ENCODE measurements at places on chromosomes 7 and 10.

GRCh38 chr10:46549171-46550075 is 7.0 kb downstream of the GPRIN2 start:
- DNase-seq: no peak

GRCh38 chr7:151342811-151343210 is 1.2 kb downstream of the NUB1 start:
- no peak for DNase-seq

GRCh38 chr7:64562626-64563278 is at the start of gene ZNF680:
ZNF680 (minus strand) TSS chr7:64563071; CDS start chr7:64562954, 117 bp downstream.
- peak; percentile 87 for DNase-seq

DNA sequence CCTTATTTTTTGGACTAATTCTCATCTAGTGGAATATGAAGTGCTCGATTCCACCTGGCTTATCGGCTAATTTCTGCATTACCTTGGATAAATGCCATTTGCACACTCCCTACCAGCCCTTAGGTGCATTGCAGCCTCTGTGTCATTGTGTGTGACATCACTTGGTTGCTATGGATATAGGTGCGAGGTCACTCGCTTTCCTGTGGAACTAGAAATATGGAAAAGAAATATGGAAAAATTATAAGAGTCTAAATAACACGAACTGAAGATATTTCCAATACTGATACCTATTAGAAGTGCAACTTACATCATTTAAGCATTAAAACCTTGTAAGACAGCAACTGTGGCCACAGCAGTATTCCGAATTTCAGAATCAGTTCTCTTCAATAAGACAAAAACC is 2.0 kb downstream of the YWHAG start:
- no peak for DNase-seq

DNA sequence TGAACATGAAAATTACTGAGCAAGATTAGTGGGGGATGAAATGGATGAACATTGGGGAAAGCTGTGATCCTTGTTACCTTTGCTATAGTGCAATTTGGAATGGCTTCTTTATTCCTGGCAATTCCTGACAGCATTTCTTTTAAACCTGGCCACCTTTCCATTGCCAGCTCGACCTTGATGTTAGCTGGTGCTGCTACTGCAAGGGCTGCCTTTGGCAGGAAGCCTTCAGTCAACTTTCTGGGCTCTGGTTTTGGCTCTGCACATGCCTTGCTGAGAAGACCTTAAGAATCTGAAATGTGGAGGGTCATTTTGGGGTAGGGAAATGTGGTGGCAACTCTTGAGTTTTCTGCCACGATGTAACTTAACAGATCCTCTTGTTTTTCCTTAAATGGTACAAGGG is 64.7 kb downstream of the KAT6B start:
- DNase-seq: no peak

GRCh38 chr7:65820287-65820950 is 52.5 kb upstream of the VKORC1L1 start:
- no peak for DNase-seq

- DNase-seq: peak; percentile 32
Observed at GRCh38 chr7:111735661-111736551, 173.6 kb upstream of the IMMP2L start.
